ENCODE measurements at places on chromosomes 2 and 18.

DNA sequence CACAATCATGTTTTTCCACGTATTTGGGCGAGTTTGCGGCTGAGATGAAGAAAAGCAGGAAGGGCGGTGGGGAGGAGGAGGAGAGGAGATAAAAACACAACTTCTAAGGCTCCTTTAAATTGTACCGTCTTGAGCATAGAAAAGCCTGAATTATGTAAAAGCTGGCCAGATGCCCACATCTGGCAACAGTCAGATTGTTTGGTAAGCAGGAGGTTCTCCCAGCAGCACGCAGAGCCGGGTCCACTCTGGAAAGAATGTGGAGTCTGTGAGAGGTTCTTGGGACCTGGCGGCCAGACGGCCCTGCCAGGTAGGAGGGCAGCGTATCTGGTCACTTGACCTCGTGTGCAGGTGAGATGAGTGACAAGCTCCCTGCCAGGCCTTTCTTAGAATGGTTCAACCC lies 215.3 kb upstream of the APCDD1 start:
- DNase-seq: peak; percentile 57

DNA sequence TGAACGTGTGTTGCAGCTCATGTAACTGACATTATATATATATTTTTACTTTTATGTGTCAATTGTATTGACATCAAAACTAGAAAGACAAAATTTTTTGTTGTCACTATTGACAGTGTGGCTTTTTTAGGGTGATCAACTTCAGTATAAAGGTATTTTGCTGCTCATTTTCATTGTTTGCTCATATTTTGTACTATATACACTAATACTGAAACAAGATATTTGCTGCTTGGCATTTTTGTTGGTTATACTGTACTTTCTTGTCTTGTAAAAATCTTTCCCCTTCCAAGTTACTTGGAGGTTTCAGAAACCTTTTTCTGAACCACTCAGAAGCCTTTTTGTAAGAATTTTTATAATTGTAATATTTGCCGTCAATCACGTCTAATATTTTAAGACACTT lies 16.5 kb downstream of the AFTPH start:
- DNase-seq: no peak

DNA sequence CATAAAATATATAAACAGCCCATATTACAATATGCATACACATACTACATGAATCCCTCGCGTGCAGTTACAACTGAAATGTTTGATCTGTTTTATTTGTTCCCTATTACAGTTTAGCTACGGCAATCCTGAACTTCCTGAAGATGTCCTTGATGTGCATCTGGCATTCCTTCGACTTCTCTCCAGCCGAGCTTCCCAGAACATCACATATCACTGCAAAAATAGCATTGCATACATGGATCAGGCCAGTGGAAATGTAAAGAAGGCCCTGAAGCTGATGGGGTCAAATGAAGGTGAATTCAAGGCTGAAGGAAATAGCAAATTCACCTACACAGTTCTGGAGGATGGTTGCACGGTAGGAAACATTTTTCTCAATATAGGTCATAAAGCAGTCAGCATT lies 36.4 kb downstream of the COL3A1 start:
- DNase-seq: no peak

DNA sequence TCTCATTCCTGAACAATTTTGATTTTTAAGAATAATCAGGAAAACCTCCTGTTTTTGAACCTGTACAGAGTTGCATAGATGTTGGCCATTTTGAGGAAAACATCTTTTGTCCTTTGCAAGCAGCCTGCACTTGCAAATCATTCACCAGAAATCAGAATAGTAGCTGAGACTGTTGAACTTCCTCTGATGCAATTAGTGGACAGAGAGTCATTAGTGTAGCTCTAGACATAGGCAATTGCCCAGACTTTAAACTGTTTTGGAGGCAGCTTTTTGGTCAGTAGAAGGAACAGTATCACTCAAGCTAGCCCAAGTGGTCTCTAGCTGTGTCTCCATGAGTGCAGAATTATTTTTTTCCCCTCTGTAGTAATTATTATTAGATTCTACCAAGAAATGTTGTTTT lies 326.1 kb downstream of the PIK3C3 start:
- no peak for DNase-seq

DNA sequence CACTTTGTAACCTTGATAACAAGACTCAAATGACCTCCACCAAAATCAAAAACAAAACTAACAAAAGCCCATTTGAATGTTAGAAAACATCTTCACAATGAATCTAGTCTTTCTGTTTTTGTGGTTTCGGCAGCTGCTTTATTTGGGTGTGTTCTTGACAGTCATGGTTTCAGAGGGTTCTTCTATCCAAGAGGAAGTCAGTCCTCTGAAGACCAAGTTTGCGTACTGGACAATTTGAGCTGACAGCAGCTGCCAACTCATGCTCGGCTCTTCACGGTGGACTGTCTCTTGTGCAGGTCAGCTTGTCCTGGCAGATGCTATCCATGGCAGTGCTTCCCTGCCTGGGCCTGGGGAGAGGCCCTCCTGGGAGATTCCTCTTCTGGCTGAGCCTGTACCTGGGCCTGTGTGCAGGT lies 91.0 kb downstream of the TMEM17 start:
- no peak for DNase-seq

GRCh38 chr2:129861666-129862288 lies 117.7 kb upstream of the RAB6C start:
- no peak for DNase-seq

GRCh38 chr2:37205689-37206341 lies 9.5 kb downstream of the CEBPZOS start:
- DNase-seq: no peak

DNA sequence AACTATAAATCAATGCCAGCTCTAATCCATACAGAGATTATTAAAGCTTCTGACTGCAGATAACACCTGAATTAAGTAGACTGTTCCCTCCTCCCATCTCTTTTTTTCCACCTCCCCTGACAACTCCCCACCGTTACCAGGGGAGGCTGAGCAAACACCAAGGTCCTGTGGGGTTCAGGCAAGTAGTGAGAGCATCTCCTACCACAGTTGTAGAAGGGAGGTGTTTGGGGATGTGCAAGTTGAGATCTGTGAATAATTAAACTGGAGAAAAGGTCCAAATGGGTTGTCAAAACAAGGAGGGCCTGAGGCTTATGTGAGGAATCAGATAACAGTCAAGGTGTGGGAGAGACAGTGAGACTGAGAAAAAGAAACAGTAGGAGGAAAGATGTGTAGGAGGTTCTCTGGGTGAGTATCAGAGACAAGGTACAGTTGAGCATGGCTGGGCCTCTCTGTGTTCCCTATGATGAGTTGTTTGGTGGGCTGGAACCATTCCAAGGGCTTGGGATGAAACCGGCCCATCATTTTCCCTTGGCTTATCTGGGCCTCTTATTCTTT lies 194.6 kb downstream of the CYRIA start:
- DNase-seq: no peak

DNA sequence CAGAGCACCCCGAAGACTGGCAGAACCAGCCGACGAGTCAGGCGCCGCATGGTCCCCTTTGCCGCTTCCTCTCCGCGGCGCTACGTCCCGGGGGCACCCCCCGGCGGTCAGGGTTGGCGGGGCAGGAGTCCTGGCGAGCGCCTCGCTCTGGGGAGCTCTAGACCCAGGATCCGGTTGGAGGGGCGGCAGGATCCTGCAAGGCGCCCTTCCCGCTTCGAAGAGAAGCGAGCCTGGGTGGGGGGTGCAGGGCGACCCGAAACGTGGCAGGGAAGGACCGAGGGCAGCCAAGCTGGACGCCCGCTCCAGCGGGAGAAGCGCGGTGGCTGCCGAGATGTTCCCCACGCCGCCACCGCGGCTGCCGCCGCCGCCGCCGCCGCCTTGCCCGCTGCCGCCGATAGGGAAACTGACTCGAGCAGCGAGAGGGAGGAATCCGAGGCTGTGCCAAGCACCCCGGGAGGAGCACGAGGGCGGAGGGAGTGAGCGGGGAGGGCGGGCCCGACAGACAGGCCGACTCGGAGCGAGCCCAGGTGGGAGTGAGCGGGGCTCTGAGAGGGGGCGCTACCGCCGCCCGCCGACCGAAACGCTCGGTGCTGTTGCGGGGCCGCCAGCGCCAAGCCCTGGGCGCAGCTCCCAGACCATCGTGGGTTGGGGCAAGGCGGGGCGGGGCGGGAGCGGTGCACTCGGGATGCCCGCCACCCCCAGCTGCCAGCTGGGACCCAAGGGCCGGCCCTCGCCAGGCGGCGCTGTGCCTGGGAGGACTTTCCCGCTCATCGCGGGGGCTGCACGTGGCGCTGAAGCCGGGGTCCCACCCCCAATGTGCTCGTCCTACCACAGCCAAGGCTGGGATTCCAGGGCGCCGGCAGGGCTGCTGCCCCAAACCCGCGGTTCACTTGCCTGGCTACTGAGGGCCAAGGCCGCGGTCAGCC lies at the start of gene GALNT14:
Gene GALNT14 (minus strand): TSS at position 404 of the 926 bp plus-strand sequence. CDS start 354 bp downstream, at position 50.
- DNase-seq: peak; percentile 70

DNA sequence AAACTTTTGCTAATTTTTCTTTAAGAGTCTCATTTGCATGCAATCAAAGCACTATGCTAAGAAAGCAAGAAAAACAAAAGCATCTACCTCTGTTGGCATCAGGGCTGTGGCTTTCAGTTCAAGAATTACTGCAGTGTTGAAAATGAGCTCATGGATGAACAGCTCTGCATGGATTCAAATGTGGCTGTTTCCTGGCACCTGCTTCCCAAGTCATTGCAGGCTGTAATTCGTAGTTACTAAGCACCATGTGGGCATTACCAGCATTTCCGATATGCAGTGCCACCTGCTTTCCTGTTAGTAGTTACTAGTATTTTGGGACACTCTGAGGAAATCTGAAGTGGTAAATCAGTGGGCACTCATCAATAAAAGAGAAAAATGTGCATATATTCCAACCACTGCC lies 37.8 kb upstream of the FAM110C start:
- no peak for DNase-seq

GRCh38 chr2:127072396-127072795 lies 34.6 kb downstream of the BIN1 start:
- DNase-seq: peak; percentile 29

- DNase-seq: no peak
Observed at GRCh38 chr2:240627736-240628506, 2.6 kb downstream of the GPR35 start.

DNA sequence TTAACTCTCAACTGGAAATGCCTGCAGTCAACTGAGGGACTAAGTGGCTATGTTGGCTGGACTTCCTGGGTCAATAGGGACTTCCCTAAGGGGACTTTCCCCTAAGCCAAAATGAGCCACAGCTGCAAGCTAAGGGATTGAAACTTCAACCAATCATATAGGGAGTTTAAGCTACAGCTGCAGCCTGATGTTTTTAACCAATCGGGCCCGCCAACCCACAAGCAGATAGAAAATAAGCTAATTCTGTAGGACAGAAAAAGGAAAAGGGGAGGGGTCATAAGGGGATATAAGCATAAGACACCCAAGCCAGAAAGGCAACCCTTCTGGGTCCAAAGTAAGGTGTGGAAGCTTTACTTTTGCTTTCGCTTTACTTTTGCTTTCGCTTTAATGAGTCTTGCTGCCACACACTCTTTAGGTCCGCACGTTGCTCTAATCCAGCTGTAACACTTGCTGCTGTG lies 927.5 kb downstream of the ERBB4 start:
- DNase-seq: no peak
